ENCODE measurements at places on chromosomes 5 and 9. TPM values are rescaled to one million over a fixed set of nuclear protein-coding genes. Genes with fewer than 3 reads are reported as not detected.

The HOMER1 gene
- 3.8 TPM for polyA plus RNA-seq

The FOXD4L4 gene
- polyA plus RNA-seq: not detected

The N4BP3 gene
- polyA plus RNA-seq: 0.19 TPM

The SKP1 gene
- polyA plus RNA-seq: 985 TPM

The IFNB1 gene
- not detected for polyA plus RNA-seq

The PDE6A gene
- 0.02 TPM for polyA plus RNA-seq

The RMI1 gene
- polyA plus RNA-seq: 3.1 TPM

The FOXB2 gene
- not detected for polyA plus RNA-seq

All from fibroblast of lung (primary cell).